ENCODE measurements at places on chromosomes 4 and X.

DNA sequence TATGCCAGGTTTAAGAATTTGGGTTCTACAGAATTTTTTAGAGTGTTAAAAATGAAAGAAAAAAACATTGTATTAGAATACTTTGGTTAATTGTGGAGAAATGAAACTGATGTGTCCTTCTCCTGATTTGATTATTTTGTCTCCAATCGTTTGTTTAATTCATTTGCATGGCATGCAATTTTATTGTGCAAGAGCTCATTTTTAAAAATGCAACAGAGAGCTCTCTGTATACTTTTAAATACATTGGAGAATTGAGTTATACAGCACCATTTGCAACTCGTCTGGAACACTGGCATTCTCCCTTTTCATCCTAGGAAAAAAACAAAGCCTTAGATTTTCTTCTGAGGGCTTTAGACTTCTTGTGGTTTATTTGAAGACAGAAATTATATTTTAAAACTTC, 689 bp downstream of the EXOC1L start:
- no peak for DNase-seq

DNA sequence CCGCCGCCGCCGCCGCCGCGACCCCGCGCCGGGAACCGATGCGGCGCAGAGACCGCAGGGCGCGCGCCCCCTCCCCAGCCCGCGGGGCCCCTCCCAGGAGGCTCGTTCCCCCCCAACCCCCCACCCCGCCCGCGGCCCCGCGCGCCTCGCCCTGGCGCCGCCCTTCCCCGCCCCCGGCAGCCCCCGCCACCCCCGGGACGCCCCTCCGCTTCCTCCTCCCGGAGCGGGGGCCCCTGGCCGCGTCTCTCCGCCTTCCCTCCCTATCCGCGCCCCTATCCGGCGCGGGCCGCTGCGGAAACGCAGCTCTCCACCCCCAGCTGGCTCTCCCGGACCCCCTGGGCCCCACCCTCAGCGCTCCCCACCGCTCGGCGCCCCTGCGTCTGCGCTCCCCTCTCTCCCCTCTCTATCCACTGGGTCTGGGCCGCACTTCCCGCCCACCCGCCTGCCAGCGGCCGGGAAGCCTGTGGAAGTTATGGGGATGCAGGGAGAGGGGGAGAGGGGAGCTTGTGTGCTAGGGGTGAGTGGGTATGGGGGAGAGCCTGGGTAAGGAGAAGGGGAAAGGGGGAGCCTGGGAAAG, at the start of gene TMEM271:
Gene TMEM271, minus strand, starts transcription at position 51 of the 577 bp plus-strand sequence. CDS start 233 bp downstream, outside the sequence.
- peak; percentile 50 for DNase-seq

DNA sequence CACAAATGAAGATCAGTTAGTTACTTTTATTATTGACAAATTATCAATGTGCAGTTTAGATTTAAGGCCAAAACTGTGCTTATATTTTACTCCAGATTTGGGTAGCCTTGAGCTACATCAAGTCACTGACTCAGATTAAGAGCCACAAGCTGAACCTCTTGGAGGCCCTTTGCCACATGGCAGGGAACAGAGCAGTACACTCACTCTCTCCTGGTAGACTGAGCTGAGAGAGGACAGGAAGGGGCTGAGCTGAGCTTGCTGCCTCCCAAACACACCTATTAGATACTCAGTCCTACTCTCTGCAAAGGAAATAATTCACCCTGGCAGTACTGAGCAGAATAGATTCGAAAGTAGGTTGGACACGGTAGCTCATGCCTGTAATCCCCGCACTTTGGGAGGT, 7.8 kb downstream of the STAP1 start:
- no peak for DNase-seq

- DNase-seq: peak; percentile 42
Measured at GRCh38 chrX:116961872-116962582, 499.3 kb upstream of the CT83 start.

DNA sequence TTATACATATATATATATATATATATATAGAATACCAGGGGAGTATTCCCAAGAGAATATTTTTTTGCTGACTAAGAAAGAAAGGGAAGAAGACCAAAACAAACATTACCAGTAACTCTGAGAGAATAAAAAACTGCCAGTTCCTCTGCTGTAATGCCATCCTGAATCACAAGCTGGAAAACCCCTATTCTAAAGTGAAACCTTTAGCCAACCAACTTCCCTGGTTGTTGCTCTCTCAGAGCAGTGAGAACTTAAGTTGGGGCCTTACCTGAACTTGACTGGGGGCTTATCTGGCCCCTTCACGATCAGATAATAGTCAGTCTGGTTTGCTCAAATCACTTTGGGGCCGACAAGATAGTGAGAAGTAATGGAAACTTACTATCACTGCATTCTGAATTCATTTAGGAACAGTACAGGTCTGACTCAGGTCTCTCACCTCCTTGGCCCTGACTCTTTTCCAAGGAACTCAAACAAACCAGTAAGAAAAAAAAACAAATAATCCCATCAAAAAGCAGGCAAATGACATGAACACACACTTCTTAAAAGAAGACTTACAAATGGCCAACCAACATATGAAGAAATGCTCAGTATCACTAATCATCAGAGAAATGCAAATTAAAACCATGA, 62.5 kb downstream of the CD40LG start:
- DNase-seq: peak; percentile 37

GRCh38 chr4:13344216-13344615, 139.9 kb downstream of the RAB28 start:
- no peak for DNase-seq

DNA sequence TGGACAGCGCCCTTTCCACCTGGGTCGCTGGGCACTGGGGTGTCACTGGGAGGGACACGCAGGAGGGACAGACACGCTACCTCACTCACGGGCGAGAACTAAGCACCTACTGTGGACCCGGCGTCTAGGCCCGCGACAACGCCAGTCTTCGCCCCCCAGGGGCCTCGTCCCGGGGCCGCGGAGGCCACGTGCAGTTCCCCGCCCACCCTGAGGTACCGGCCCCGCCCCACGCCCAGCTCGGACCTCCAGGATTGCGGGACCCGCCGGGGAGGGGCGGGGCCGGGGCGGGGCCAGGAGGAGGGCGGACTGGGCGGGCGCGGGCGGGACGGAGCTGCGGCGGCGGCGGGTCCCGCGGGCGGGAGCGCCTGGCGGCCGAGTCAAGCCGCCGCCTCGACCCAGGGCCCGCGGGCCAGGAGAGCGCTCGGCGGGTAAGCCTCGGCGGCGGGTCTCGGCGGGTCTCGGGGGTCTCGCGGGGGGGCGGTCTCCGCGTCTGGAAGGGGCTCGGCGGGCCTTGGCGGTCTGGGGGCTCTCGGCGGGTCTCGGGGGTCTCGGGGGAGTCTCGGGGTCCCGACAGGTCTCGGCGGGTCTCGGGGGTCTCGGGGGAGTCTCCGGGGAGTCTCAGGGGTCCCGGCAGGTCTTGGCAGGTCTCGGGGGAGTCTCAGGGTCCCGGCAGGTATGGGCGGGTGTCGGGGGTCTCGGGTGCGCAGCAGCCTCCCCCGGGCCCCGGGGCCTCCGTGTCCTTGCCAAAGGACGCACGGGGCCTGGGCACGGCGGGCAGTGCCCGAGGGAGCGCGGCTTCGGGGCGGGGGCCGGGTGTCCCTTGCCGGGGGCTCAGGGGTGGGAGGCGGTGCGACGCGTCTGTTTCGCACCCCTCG, at the start of gene SH3BP2:
Gene SH3BP2, plus strand, starts transcription at position 375 of the 875 bp plus-strand sequence. CDS start 27,533 bp downstream, outside the sequence.
- DNase-seq: peak; percentile 83

GRCh38 chr4:38297061-38297460, 336.9 kb downstream of the PTTG2 start:
- DNase-seq: no peak

DNA sequence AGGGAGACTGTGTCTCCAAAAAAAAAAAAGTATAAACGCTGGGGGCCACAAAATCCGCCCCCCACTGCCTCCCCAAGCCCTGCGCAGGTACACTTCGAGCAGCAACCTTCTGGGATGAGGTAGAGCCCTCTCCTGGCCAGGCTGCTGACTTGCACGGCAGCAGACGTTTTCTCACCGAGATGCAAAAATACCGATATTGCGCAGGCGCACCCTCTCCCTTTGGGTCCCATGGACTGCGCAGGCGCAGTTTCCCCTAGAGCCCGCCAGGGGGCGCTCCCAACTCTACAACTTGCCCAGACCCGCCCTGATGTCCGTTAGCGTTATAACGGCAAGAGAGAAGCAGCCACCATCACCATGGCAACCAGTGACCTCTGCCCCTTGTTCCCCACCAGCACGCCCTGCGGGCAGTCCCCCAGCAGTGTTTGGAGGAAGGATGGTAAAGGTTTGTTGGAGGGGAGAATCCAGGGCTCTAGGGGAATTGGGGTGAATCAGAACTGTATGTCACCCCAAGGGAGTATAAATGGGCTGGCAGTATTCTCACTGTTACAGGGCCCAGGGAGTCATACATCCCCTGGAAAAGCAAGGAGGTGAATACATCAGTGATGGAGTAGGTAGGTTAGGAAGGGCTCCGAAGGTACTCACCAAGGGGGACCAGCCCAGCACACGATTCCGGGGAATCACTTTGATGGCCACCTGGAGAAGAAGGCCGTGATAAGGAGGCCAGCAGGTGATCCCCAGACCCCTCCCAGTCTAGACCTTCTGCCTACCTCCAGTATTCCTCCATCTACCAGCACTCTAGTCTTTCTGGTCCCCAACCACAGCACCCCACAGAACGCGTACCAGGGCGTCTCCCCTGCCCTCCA, 1.5 kb downstream of the PIM2 start:
- peak; percentile 95 for DNase-seq

DNA sequence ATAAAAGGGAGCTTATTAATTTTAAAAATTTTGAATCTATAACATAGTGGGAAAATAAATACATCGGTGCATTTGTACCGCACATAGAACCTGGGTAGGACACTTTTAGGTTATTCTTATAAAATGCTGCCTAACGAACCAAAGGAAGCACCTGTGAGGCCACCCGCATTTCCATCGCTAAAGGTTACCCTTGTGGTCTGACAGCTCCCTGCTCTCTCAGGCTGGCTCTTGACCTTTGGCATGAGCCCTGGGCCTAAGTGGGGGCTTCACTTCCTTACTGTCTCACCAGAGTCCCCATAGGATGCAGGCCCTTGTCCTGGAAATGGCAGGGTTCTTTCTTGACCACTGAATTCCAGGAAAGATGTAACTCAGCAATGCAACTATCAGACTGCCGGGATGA, 46.0 kb downstream of the HADH start:
- no peak for DNase-seq

DNA sequence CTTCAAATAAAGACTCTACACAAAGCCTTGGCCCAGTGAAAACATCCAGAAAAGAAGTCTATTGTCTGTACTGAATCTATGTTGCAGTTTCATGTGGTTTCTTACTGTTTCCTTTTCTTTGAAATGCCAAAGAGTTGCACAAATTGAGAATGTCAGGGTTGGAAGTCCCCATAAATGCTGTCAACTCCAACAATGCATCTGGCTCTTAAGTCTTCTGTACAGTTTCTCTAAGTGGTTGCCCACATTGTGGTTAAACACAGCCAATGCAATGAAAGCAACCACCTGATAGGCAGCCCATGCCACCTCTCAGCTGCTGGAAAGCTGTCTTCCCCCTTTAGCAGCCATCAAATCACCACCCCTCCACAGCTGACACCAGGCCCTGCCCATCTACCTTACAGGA, 67.2 kb upstream of the C1GALT1C1 start:
- DNase-seq: no peak

GRCh38 chr4:155546451-155546850, 120.2 kb upstream of the GUCY1A1 start:
- DNase-seq: no peak

DNA sequence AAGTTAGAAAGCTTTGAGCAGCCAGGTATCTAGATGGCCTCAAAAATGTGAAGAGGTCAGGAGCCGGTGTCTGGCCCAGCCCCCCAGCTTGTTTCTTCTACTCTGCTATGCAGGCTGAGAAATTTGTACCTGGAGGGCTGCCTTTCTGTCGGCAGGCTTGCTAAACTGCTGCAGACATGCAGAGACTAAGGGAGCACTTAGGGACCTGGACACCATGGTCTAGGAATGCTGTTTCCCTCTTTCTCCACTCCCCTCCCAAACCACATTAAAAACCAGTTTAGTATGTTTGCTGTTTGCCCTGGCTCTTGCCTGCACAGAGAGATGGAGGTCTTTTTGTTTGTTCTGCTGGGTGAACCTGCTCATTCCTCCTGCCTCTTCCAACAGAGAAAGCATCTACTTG, 157.1 kb upstream of the DGKK start:
- peak; percentile 43 for DNase-seq

GRCh38 chr4:94338681-94339351, 3.8 kb downstream of the HPGDS start:
- DNase-seq: no peak

DNA sequence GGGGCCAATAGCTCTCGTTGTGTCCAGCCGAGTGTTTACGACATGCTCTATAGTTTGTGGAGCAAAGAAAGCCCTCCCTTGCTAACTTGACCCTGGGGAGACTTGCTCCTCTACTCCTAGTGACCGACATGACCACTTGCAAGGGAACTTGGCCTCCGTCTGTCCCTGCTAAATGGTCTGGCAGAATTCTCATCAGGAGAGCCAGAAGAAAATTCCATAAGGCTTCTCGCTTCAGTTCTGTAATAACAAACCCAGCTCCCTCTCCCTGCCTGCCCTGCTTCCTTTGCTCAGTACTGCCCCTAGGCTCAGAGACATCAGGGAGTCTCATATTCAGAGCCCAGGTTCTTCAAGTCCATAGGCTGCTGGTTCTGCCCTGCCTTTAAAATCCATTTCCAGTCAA, 13.0 kb downstream of the DOCK11 start:
- DNase-seq: no peak

GRCh38 chrX:149867488-149867887, 13.5 kb upstream of the MAGEA8 start:
- DNase-seq: no peak

- peak; percentile 97 for DNase-seq
Measured at GRCh38 chr4:169334335-169334734, 63.6 kb upstream of the SH3RF1 start.

- DNase-seq: no peak
Measured at GRCh38 chr4:176979416-176979815, 186.7 kb upstream of the VEGFC start.

- peak; percentile 82 for DNase-seq
Measured at GRCh38 chr4:145888393-145888792, 50.2 kb downstream of the ZNF827 start.

GRCh38 chr4:136863756-136864155, 668.5 kb downstream of the PCDH18 start:
- DNase-seq: peak; percentile 67

DNA sequence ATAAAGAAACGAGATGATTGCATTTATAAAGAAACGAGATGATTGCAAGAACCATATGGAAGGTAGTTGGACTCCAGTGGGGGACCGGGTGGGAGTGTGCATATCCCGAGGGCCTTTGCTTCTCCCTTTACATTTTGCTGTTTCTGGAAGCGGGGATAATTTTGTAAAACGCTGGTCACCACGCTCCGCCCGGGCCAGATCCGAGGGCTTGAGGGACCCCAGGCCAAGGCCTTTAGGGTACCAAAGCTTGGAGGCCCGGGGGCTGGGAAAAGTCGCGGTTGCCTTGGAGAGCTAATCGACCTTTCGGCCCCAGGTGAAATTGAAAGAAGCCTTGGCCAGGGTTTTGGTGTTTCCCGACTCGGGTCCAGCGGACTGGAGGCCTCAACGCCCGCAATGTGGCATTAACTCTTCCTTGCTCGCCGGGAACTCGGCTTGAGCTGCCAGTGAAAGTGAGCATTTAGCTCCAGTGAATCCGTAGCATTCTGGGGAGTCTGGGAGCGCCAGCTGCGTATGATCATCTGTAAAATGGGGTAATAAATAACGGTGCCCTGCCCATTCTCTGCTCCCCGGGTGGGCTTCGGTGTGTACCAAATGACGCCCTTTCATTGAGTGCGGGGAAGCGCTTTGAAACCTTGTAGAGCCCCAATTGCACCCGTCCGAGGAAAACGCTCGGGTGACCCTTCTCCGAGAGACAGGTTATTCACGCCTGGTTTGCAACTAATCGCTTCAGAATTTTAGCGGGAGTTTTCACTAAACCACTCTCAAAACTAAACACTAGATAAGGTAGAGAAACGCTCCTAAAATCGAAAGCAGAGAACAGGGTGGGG, 4.5 kb downstream of the NKX3-2 start:
- DNase-seq: no peak

GRCh38 chr4:6121941-6122340, 78.4 kb downstream of the JAKMIP1 start:
- DNase-seq: no peak

Measured in mesendoderm (in vitro differentiated cells).